ENCODE measurements at places on chromosomes 5 and 9. TPM values are rescaled to one million over a fixed set of nuclear protein-coding genes. Genes with fewer than 3 reads are reported as not detected.
A peak's percentile ranks its signal among the peaks of the same experiment; 100 is the strongest.

- no peak for DNase-seq
These were observed 27.7 kb downstream of the VAV2 start for GRCh38 chr9:133964463-133964862.

GRCh38 chr9:27539479-27540441, 10.1 kb upstream of the MOB3B start:
- no peak for DNase-seq

DNA sequence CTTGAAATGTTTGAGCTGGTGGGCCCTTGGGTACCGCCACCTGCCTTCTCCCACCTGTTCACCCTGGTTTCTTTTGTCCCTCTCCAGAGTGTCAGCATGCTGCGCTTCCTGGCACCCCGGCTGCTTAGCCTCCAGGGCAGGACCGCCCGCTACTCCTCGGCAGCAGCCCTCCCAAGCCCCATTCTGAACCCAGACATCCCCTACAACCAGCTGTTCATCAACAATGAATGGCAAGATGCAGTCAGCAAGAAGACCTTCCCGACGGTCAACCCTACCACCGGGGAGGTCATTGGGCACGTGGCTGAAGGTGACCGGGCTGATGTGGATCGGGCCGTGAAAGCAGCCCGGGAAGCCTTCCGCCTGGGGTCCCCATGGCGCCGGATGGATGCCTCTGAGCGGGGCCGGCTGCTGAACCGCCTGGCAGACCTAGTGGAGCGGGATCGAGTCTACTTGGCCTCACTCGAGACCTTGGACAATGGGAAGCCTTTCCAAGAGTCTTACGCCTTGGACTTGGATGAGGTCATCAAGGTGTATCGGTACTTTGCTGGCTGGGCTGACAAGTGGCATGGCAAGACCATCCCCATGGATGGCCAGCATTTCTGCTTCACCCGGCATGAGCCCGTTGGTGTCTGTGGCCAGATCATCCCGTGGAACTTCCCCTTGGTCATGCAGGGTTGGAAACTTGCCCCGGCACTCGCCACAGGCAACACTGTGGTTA, 3.3 kb downstream of the ALDH1B1 start:
- DNase-seq: no peak

GRCh38 chr9:98765256-98765655, 31.1 kb downstream of the ANKS6 start:
- DNase-seq: no peak

- DNase-seq: no peak
These were observed 910.2 kb downstream of the TAF11L14 start for GRCh38 chr5:18544421-18544820.

DNA sequence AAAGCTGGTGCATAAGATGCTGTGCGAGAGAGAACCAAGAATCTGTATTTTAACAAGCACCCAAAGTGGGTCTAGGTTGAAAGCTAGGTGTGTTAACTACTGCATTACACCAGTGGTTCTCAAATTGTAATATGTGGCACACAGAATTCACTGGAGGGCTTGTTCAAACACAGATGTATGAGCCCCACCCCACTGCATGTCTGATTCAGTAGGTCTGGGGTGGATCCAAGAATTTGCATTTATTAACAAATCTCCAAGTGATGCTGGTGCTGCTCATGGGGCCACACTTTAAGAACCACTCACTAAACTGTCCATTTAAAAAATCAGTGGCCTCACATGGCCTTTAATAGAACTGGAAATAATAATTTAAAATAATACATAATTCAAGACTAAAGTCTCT, 40.4 kb downstream of the LPAR1 start:
- DNase-seq: no peak

DNA sequence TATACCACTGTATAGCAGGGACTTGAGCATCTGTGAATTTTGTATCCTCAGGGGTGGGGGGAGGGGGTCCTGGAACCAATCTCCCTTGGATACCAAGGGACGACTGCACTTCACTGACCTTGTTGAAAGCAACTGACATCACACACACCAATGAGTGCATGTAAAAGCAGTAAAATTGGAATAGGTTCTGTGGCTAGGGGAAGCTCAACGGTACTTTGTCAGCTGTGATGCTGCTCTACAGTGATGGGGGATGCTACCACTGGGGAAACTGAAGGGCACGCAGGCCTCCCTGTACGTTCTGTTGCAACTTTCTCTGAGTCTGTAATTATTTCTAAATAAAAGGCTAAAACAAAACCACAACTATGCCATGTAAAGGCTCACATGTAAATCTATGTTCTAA, 47.0 kb upstream of the RETREG1 start:
- DNase-seq: no peak

DNA sequence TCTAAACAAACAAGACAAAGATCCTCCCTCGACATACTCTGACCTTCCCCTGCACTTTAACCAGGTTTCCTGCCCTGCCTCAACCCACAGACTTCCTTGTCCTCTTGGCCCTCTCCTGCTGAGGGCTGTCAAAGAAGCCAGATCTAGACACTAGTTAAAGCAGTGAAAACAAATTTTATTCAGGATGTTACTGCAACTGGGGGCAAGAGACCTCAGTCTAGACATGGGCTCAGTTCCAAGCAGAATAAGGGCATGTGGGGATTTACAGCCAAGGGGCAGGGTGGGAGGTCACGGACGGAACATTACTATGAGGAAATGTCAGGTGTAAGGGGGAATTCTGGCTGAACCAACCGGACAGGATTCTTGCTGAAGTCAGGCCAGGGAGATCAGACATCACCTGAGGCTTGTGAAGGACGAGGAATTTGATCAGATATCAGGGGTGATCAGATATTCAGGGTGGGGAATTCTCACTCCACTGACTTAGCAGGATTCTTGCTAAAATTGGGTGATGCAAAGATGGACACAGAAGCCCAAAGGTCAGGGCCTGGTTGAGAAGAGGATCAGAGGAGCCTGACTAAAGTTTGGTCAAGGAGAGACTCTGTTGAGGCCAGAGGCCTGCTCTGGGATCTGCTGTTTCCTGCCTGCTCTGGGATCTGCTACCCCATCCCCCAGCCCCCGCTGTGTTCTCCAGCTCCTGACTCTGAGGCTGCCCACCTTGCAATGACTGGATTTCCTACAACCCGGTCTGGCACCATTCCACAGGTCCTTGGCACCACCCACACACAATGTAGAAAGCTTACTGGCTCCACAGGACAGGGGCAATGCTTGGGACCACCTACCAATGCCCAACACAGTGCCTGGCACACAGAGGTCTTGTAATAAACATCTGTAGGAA, 21.5 kb downstream of the GABBR2 start:
- no peak for DNase-seq

- DNase-seq: no peak
These were observed 63.6 kb upstream of the TNPO1 start for GRCh38 chr5:72752909-72753308.

DNA sequence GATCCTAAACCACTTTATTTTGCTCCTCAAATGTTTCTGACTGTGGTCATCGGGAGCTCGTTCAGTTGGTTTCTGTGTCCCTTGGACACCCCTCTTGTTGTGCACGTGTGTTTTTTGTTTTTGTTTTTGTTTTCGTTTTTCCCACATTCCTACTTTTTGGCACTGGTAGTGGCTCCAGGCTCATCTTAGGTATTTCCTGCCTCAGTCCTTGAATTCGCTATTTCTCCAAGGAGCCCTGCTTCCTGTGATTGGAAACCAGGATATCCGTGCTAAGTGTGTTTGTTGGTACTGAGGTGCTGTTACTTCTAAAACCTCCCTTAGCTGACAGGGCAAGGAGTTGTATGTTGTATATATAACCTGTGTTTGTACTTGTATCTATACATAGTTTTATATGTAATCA, 5.9 kb downstream of the HMCN2 start:
- no peak for DNase-seq

GRCh38 chr5:56664025-56664424, 151.3 kb upstream of the MAP3K1 start:
- no peak for DNase-seq

- no peak for DNase-seq
These were observed 97.6 kb downstream of the ARSB start for GRCh38 chr5:78887384-78888118.

GRCh38 chr9:87674565-87675299, 51.2 kb upstream of the CTSL start:
- no peak for DNase-seq

DNA sequence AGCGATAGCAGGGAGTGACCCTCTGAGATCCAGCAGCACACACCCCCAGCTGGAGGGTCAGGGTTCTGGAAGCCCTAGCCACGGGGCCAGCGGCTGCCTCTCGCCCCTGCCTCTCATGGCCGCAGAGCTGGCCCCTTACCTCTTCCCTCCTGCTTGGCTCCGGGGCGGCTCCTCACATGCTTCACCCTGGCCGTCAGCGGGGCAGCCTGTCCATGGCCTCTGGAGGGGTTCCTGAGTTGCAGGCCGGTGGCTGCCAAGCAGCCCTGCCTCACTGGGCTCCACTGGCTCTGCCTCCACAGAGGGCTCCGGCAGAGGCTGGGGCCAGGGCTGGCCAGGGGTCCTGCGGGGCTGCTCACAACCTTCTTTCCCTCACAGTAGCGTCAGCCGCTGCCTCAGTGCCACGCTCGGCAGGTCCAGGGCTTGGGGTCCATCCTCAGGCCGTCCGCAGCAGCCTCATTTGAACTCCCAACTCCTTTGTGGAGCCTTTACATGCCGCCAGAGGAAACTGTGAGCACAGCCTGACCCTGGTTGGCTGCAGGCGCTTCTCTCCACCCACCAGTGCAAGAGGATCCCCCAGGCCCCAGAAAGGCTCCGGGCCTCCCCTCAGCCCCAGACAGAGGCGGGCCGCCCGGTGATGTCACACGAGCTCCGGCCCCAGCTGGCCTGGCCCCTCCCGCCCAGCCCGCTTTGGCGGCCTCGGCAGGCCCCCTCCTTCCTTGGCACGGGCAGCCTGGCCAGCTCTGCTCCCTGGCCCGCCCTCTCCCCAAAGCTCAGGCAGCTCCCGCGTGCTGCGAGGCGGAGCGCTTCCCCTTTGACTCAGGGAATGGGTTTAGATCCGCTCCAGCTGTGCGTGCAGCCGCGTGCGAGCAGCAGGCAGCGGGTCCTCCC, at the start of gene ANGPTL2:
ANGPTL2 (minus strand) TSS at position 460 of the 888 bp plus-strand sequence. CDS start 13,904 bp downstream, outside the sequence.
- DNase-seq: no peak

GRCh38 chr9:105004466-105005090, 76.6 kb upstream of the ABCA1 start:
- DNase-seq: no peak

- DNase-seq: peak; percentile 65
These were observed 15.1 kb upstream of the TNFAIP8 start for GRCh38 chr5:119340597-119341218.

- DNase-seq: no peak
These were observed 42.3 kb downstream of the LSM11 start for GRCh38 chr5:157785801-157786200.

- no peak for DNase-seq
These were observed 159.3 kb upstream of the PPP1R26 start for GRCh38 chr9:135320331-135320730.

DNA sequence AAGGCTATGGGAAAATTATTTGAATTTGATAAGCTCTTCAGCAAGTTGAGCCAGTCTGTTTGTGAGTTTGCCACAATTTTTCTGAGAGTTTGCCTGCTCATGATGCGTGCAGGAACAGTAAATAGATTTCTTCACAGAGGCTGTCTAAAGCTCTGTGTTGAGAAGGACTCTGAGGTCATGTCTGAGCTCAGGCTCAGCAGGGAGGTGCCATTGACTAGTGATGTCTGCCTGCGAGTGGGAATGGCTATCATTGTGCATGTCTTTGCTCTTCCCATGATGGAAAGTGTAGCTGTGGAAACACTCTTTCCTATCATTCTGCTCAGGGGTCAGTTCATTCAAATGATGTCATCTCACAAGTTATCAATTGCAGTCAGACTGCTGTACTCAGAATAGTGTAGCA, 142.8 kb downstream of the RASEF start:
- DNase-seq: no peak

GRCh38 chr5:83672646-83673045, 48.0 kb downstream of the HAPLN1 start:
- DNase-seq: no peak

GRCh38 chr9:35691334-35691650, 1.6 kb upstream of the TPM2 start:
- DNase-seq: no peak

DNA sequence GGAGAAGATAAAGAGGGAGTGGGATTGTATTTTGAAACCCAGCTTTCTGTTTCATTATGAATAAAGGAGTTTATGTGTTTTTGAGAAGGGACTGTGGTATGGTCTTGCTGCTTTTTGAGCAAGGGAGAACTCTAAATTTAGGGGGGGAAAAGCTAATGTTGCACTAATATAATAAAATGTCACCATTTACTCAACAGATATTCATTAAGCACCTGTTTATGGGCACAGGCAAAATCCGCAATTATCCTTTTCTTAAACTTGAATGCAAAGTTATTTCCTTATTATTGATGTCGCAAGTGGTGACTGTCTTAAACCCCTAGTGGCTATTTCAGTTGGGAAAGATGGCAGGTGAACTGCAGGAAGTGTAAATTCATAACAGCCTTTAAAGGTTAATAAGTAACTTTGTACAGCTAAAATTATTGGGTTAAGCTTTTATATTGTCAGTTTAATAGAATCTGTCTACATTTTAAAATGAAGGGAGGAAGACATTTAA, 1.5 kb downstream of the CDC42SE2 start:
- no peak for DNase-seq

GRCh38 chr9:134358662-134359319, 32.5 kb downstream of the RXRA start:
- DNase-seq: no peak

DNA sequence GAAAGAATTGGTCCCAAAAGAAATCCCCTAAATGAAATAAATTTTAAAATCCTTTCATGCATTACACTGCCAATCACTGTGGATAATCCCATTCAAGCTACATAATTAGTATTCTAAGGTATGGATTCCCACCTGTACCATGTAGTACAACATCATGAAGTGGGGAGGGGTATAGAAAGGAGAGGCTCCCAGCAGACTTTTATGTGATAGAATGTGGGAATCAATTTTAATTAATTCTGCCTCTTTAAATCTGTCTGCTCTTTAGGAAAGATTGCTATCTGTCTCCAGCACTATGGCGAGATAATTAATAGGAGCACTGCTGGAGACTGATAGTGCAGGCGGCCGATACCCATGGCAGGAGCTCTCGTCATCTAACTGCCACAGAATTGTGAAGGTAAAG, 95.4 kb downstream of the CDH12 start:
- DNase-seq: no peak

DNA sequence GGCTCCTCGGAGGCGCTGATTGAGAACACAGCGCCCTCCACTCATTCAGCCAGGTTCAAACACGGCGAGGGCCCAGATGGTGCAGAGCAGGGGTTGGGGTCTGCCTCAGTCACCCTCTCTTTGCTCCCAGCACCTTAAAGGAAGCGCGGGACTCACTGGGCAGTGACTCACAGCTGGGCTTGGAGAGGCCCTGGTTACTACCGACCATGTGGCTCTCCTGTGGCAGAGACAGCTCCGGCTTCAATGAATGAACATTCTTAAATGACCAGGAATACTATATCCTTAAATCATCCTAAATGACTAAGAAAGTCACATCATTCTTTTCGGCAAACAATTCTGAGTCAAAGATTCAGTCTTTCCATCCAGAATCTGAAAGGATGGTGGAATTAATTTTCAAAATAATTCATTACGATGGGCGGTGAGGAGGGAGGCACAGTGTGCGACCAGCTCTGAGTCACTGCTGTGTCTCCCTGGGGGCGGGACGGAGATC, 1.6 kb upstream of the INPP5E start:
- no peak for DNase-seq

PCDHGA11 gene
- total RNA-seq: 0.39 TPM

CDC20B gene
- 0.18 TPM for total RNA-seq

SPATA31D4 gene
- not detected for total RNA-seq

FBLL1 gene
- total RNA-seq: not detected

GPSM1 gene
- 24.5 TPM for total RNA-seq

MEIKIN gene
- total RNA-seq: not detected

BNIP1 gene
- total RNA-seq: 23.2 TPM

FOXD4L4 gene
- not detected for total RNA-seq

C9orf50 gene
- total RNA-seq: not detected

HTR4 gene
- not detected for total RNA-seq

SLC6A3 gene
- total RNA-seq: not detected
